ENCODE measurements at places on chromosomes 1 and 21.
A peak's percentile ranks its signal among the peaks of the same experiment; 100 is the strongest.

DNA sequence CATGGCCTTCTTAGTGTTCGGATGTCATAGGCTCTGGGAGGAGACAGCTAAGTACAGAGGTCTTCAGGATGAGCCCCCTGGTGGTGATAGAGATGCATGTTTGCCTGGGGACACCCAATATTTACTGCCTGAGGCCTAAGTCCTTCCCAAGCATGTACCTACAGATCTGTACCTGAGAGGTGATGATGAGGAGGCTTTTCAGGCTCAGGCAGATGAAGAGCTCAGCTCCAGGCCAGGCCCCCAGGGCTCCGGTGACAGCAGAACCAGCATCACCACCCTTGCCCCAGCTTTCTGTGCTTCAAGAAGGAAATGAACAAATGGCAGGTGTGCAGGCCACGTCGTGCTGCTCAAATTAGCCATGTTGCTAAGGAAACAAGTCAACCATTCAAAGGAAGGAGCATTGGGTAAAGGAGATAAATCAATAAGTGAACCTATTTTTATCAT, 21.1 kb downstream of the CACNA1E start:
- DNase-seq, result no peak

GRCh38 chr1:113534875-113535274, 144.6 kb downstream of the MAGI3 start:
- no peak for DNase-seq

- no peak for DNase-seq
Observed at GRCh38 chr1:188615321-188615720, 1786.6 kb downstream of the PLA2G4A start.

DNA sequence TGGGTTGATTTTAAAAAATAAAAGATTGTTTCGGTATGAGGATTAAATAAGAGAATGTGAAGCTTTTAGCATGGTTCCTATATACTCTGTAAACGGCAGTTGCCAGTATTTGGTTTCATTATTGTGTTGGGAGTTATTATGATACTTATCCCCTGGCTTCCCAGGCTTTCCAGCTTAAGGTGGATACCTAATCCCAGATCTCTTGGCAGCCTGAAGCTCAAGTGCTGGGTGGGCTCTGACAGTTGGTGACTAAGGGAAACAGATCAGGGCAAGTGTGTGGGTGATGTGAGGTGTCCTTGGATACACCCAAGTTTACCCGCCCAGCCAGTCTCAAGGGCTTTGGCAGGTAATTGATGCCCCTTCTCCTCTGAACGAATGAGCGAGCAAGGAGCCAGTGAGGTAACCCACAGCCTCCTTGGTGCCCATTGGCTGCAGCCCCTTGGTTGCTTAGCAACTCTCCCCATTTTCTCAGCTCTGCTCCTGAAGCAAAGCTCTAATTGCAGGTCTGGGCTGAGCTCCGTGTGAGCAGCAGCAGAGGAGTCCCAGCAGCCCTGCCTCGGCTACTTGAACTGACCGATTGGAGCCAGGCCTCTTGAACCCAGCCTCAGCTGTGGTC, 6.1 kb downstream of the IPO13 start:
- DNase-seq, result no peak

DNA sequence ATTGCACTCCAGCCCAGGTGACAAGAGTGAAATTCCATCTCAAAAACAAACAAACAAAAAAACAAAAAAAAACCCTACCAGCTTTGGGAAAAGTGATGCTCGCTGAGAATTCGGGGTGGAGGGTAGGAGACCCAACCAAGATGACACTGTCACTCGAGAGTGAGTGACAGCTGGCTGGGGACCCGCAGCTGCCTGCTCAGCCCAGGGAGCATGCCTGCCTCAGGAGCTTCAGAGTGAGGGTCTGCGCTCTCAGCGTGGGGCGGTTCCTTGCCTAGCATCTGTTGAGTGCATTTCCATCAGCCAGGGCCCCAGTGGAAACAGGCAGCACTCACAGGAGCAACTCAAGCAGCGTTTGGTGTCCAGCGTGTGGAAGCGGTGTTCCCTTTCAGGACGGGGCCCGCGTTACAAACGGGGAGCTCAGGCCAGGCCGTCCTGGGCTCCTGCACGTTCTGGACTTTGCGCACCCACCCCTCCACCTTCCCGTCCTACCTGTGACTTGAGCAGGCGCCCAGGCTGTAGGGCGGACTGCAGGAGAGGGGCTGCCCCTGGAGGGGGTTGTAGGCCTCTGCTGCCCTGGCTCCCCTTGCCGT, 5.9 kb downstream of the CSTB start:
- no peak for DNase-seq

DNA sequence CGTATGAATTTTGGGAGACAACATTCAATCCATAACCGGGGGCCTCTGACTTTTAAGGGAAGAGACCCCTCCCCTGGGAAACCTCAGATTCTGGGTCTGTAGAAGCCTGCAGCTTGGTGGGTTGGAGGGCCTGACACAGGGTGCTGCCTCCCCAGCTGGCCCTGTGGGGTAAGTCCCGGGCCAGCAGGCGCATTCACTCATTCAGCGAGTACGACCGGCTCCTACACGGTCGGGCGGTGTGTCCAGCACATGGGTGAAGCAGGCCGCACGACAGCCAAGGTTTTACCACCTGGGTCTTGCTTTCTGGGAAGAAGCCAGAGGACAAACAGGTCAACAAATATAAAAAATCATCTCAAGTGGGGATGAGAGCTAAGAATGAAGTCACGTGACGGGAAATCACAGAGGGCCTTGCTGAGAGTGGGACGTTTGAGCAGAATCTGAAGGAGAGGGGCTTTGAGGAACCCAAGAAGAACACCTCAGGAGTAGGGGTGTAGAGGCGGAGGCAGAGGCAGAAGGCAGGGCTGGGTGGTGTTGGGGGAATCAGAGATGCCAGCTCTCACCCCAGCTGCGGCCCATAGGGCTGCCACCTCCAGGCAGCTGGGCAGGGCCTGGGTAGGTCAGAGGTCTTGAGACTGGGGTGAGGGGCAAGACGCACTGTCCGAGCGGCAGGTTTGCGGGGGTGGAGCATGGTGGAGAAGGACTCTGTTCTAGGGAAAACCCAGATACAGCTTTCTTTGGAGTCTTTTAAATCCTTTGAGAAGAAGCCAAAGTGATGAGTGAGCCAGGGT, 333.3 kb upstream of the VAMP3 start:
- DNase-seq, result no peak

GRCh38 chr1:203807196-203807595, 11.8 kb downstream of the ZBED6 start:
- DNase-seq, result peak; percentile 89

DNA sequence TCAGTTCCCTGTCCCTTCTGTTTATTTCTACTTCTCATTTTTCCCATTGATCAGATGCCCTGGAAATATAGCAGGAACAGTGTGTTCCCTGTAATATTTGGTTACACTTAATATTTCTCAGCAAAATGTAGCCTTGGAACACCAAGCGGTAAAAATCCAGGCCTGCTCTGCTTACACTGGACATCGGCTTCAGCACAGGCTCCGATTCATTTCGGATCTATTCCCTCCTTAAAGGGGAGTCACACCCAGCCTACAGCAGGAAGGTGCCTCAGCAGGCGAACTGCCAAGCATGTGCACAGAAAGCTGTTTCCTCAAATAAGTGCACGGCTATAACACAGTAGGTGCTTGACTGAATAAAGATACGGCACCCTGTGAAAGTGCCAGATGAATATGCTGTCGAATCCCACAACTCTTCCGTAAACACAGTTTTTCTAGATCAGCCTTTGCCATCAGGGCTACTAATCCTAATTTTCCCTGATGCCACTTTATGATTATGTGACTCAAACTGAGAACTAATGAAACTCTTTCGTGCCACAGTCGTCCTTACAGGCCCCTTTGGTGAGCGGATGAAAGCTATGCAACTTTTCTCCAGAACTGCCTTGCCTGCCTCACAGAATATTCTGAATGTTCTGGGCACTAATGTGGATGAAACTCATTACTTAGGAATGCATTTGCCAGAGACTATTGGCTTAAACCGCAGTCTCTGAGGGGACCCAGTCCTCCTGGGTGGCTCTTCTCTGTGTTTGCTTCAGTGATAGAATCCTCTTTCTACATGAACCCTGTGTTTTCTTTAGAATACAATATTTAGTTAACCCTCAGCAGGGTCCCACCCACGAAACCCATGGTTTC, 275.5 kb upstream of the RUNX1 start:
- DNase-seq, result peak; percentile 10

DNA sequence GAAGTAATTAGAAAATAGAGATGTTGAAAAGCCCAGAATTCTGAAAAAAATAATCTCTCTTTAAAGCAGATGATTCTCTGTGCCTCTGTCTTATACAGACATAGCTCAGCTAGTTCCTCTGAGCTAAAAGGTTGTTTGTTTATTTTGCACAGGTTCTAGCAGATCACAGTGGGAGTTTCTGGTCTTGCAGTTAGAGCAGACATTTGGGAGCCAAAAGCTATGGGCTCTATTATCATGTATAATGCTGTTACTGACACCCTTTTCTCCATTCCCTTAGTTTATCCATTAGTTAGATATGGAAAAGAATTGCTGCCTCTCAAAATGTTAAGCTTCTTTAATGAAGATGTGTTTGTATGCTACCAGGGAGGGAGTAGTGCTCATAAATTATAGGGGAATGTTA, 20.5 kb upstream of the CD55 start:
- no peak for DNase-seq

DNA sequence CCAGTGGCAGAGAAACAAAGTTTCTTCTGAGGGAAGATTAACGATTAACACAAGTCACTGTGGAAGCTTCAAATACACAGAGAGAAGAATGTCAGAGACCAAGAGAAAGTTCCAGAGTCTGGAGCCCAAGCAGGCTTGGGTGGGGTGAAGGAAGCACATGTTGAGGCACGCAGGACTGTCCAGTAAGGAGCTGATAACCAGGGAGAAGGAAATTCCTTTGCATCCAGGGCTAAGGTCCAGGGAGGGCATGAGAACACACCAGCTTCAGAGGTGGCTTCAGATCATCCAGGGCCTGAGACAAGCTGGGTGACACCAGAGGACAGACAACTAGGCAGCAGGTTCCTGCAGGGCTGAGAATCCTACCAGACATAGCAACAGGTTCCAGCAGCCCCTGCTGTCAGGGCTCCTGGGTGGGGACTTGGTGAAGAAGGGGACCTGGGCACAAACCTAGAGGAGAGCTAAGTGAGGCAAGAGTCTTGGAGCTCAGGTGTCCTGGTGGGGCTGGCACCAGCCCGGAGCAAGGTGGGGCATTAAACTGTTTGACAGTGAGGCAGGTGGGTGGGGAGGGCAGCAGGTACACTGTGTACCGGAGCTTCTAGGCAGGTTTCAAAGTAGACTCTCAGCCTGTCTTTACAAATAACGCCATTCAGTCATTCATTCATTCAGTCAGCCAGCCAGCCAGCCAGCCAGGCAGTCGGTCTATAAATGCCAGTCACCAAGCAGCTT, 2.6 kb upstream of the SPRR1A start:
- DNase-seq, result no peak

GRCh38 chr1:186210258-186210657, 164.8 kb downstream of the TPR start:
- DNase-seq, result no peak

- DNase-seq, result no peak
Observed at GRCh38 chr1:27267153-27267552, 32.7 kb downstream of the WDTC1 start.

DNA sequence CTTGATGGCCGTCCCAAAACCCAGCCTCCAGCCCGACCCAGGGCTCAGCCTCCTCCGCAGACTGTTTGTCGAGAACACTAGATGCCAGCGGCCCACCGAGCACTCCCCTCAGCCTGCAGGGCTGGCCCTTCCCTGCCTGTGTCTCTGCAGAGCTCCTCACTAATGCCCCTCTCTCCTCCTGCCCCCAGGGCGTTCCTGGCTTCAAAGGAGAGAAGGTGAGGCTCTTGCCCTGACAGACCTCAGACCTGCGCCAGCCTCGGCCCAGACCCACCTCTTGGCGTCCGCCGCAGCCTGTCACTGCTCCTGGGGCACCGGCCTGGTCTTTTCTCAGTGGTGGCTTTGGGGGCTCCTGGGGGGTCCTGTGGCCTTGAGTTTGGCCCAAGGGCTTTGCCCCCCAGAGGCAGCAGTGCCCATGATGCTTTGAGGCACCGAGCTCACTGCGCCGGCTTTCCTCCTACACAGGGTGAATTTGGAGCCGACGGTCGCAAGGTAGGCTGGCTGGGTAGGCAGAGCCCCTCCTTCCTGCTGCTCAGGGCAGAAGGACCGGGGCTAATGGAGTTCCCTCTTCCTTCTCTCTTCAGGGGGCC, 18.4 kb downstream of the COL6A2 start:
- DNase-seq, result peak; percentile 0

GRCh38 chr1:58964880-58965279, 181.0 kb upstream of the JUN start:
- no peak for DNase-seq

DNA sequence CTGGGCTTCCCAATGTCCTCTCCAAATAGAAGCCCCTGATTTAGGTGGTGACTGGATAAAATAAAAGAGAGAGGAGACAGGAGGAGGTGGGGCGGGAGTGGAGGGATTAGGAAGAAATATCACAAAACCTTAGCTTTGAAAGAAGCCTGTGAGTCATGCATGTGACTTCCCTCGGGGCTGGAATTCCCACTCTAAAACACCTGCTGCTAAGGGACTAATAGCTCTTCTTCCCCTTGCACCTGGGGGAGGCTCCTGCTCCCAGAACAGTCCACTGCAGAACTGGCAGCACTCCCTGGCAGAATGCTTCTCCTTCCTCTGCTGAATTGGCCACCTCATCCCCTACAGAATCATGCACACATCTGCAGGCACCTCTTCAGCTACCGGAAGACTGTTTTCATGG, 207.2 kb downstream of the ATG4C start:
- DNase-seq, result no peak

- no peak for DNase-seq
Observed at GRCh38 chr1:28540651-28541050, 12.2 kb upstream of the TRNAU1AP start.

GRCh38 chr21:38349977-38350376, 93.2 kb downstream of the KCNJ15 start:
- DNase-seq, result no peak

GRCh38 chr1:32350785-32351398, 11.4 kb downstream of the FAM229A start:
- DNase-seq, result no peak

DNA sequence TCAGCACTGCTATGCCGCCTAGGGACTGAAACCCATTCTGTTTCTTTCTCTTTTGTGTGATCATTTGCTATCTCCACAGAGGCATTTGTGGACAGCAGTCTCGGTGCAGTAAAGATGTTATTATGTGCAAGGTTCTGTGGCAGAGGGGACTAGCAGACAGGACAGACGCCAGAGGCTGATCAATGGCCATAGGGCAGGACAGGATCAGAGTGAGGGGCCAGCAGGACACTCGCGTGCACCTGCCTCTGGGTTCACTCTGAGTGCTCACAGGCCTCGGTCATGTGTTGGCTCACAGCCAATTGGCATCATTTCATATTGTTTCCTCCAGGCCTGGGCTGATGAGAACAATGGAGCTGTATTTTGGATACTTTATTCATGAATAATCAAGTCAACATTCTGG, 212.6 kb downstream of the TGFB2 start:
- peak; percentile 38 for DNase-seq

DNA sequence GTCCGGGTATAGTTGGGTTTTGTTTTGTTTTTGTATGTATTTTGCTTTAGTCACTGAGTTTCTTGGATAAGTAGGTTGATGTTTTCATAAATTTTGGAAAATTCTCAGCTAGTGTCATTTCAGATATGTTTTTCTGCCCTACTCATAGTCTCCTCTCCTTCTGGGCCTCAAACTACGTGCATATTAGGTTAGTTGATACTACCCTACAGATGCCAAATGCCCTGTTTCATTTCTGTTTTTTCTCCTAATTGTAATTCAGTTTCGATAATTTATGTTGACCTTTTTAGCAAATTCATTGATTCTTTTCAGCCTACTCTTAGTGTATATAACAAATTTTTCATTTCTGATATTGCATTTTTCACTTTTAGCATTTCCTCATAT, 268.6 kb upstream of the RGS18 start:
- no peak for DNase-seq

All from MG63 (cell line).